ENCODE measurements at places on chromosomes 5 and 9. TPM values are rescaled to one million over a fixed set of nuclear protein-coding genes. Genes with fewer than 3 reads are reported as not detected.

The PFN3 gene
- not detected for total RNA-seq

The GABRA1 gene
- not detected for total RNA-seq

The PGM5 gene
- 6.3 TPM for total RNA-seq

The SMIM33 gene
- not detected for total RNA-seq

The KIF12 gene
- total RNA-seq, result not detected

Measured in pericardium fibroblast (primary cell).